Muscle of back (tissue), 13 donors: ENCODE measurements at places on chromosomes 3 and 15.

DNA sequence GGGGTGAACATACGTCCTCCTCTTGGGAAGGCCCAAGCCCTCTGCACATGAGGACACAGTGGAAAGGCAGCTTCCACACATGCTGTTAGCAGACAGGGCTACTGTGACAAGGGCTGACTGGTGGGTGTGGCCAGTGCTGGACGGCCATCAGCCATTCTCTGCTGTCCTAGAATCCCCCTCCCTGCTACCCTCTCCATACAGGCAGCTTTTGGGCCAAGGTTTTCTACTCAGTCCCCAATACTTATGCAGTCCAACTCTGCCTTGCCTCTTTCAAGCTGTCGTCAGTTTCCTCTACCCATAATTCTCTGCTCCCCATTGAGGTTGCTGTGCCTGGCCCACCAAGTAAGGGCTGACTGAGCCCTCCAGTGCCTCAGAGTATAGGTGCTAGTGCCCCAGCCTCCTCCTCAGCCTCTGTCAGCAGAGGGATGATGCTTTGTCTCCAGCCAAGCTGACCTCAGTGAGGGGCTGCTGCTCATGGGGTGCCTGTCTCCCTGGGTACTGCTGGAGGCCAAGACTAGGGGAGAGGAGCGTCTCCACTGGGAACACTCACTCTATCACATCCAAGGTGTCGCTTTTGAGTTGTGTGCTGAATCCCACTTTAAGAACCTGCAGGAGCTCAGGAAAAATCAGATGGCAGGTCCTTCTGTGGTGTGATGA lies 2.8 kb downstream of the LOXL1 start:
- no peak for DNase-seq

DNA sequence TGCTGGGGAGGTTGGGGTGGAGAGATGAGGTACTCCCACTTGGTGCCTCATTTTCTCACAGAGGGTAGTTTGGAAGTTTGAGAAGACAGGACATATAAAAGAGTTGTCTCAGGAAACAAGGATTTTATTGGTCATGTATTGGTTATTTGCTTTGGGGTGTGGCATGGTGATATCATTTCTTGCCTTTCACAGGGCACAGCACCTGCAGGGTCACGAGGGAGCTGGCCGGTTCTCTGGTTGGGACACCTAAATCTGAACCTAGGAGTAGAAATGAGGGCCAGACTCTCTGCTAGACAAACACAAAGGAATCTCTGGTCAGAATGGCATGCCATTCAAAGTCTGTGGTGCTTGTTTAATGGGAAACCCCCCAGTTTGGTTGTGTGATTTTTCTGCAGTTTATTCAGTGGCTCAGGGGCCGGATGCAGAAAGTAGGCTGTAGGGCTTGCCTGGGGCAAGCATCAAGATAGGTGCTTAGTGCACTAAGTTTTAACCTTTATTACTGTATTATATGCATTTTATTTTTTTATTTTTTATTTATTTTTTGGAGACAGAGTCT lies 237.7 kb upstream of the EIF1B start:
- DNase-seq, result no peak

DNA sequence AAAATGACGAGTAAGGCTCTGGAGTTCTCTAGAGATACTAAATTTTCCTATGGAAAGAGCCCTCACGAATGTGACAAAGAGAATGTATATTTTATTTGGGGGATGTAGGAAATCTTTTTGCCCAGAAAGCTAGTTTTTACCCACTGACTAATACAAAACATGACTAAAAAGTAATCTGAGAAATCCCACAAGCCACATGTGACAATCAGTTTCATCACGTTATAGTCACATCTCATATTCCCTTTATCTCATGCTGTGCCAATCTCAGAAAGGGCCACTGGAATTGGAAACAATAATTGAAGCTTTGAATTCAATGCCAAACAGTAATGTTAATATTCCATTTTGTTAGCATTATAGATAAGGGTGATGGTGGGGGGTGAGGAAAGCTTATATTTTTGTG lies 509.0 kb upstream of the GOLIM4 start:
- no peak for DNase-seq

- DNase-seq, result no peak
Observed at GRCh38 chr3:187568171-187568570, 102.0 kb downstream of the SST start.

- no peak for DNase-seq
Observed at GRCh38 chr15:66542896-66543295, 22.9 kb downstream of the LCTL start.

DNA sequence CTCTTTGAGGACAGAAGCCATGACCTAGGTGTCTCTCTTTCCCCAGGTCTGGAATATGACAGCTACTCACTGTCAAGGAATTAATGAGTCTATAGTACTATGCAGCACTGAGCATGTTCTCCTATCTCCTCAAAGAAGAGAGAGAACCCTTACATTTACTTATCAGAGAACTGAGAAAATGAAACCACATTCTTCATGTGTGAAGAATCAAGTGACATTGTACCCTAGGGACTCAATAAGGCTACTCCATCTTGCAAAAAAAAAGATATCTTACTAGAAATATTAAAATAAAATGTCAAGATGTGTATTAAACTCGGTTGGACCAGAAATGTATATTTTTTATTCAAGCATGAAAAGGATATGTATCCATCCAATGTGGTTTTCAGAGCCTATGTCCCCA lies 133.2 kb upstream of the COL8A1 start:
- no peak for DNase-seq
